Retinal pigment epithelial cell (primary cell): ENCODE measurements at places on chromosomes 2 and 18.

DNA sequence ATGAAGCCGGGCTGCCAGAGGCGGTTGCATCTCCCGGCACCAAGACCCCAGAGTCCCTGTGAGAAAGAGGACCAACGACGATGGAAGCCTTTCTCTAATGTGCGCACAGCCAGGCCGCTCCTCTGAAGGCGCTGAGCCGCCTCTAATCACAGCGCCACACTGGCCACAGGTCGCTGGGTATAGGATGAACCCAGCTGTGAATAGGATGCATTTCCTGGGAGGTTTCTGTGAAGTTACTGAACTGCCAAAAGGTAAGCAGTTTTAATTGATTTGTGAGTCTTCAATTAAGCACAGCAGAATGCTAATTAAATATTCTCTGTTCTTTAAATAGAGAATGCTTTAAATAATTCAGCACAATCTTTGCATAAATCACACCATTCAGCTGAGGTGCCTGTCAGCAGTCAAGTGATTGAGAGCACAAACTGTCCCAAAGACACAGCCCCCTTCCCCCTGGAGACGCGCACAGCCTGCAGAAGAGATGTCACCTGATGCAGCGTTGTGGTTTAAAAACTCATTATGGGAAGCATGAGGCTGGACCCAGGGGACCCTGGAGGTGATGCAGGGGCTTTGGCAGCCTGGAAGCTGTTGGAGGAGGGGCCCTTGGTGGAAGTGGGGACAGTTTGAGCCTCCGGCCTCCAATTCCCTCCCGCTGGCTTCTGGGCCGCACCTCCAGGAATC is 98.1 kb downstream of the RTP5 start:
- DNase-seq: no peak

- no peak for DNase-seq
These were observed 250.2 kb upstream of the SIX3 start for GRCh38 chr2:44691174-44691785.

DNA sequence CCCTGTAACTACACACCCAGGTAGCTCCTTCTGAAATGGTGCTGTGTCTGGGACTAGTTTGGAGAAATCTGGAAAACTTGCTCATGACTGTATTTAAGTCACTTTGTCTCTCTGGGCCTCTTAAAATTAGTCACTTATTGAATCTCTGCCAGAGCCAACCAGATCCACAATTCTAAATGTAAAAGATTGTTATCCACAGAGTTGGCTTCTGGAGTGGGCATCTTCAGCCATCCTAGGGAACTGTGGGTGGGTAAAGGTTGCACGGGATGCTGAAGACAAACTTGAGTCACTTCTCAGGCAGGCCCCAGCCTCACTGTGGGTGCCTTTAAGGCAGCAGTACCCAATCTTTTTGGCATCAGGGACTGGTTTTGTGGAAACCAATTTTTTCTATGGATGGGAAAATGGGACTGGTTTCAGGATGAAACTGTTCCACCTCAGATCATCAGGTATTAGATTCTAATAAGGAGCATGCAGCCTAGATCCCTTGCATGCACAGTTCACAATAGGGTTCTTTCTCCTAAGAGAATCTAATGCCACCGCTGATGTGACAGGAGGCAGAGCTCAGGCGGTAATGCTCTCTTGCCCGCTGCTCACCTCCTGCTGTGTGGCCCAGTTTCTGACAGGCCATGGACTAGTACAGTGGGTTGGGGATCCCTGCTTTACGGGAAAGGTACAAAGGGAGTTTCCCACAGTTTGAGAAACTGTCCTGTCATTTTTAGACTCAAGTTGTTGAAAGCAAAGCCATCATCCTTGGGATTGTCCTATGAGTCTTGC is 98.3 kb upstream of the SPRED2 start:
- DNase-seq: no peak

GRCh38 chr2:59622599-59623308 is 930.7 kb downstream of the BCL11A start:
- DNase-seq: no peak

DNA sequence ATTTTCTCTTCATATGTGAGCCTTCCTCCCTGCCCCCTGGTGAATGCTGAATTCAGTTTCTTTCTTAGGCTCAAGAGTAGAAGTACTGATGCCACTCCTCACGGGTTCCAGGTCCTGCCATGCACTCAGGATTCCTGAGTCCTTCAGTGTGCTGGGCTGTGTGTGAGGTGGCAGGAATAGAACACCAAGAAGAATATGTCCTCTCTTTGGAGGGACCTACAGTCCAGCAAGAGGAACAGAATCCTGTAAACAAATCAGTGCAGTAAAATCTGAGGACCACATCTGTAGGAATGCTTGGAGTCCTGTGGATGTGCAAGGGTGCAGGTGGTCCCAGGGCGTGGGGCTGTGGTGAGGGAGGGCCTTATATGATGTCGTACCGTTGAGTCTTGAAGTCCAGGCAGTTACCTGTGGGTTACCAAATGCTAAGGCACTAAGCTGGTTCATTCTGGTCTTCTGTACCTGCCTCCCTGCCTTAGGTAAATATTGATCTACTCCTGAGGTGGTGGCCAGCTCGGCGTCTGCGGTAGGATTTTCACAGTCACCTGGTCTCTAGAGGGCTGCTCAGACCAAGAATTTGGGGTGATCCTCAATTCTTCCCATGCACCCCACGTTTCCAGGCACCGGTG is 5.5 kb downstream of the ASAP2 start:
- DNase-seq: no peak

- no peak for DNase-seq
These were observed 166.9 kb downstream of the ETAA1 start for GRCh38 chr2:67564076-67564475.

DNA sequence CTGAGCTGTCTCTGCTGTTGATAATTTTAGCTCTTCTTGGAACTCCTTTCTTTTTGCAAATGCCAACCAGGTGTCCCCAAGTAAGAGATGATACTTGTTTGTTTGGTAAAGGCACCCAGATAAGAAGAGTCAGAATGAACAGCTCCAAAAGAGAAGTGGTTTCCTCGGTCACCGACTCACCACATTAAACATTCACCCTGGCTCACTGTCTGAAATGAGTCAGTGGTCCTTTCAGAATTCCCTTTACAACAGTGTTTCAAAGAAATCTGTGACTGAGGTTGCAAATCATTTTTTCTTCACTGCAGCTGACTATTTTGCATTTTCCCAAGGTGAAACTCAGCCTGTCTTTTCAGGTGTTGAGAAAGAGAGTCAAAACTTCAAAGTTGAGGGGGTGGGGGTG is 16.2 kb upstream of the CXCR4 start:
- no peak for DNase-seq

DNA sequence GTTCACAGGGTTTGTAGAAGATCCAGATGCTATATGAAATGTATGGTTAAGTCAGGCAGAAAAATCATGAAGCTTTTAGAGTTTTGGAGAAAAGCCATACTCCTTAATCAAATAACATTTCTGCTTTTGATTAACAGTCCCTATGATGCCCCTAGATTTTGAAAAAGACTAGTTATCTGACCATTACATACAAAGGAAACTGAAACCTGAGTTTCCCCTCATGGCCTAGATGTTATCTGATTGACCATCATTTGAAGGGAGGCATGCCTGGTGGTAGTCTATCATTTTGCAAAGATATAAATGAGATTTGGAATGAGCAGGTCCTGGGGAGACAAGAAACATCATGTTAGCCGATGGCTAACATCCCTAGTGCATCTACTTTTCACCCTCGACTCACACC is 704.3 kb upstream of the FSHR start:
- DNase-seq: no peak

- no peak for DNase-seq
These were observed 67.1 kb downstream of the MEMO1 start for GRCh38 chr2:31943636-31944225.

- no peak for DNase-seq
These were observed 34.6 kb downstream of the ADCY3 start for GRCh38 chr2:24885221-24886125.

DNA sequence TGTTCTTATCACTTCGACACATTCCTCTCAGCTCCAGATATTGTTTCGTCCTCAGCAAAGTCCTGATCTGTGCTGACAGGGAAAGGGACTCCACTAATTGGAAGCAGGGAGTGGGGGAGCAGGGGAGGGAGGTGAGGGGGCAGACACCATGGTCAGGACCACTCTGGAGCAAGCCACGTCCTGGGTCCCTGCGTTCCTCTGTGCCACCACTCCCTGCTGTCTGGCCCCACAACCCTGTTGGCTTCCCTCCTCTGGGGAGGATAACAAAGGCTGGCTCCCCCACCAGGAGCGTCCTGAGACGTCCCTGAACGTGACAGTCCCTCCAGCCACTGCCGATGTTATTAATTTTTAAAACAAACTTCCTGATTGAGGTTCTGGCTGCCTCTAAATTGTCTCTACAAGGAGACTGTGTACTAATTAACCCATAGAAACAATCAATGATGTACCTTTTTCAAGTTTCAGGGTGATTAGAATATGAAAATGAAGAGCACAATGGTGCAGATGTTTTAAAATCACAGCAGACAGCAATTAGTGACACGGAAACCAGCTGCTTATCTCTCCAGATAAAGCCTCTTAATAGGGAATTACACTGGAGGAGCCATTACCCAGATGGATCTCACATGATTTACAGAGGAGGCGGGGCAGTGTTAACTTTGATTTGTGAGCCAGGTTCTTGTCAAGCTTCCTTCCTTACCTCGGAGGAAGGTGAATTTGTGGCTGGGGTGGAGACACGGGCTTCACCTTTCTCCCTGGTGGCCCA is 257.5 kb downstream of the SETBP1 start:
- DNase-seq: no peak

DNA sequence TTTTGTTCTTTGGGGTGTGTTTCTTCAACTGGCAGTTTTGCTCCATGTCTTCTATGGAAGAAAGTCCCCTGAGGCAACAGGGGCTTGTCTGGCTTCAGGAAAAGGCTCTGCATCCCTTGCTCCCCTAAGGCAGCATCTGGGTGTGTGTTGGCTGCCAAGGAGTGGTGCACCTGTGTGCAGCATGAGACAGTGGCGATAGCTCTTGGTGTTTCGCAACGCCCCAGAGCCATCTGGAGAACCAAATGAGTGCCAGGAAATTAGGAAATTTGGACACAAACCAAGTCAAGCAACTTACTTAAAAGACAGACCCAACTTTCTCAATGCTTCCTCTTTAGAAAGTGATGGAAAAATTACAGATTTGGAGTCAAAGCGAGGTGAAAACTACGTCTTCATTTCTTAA is 1044.4 kb upstream of the CNTNAP5 start:
- no peak for DNase-seq

DNA sequence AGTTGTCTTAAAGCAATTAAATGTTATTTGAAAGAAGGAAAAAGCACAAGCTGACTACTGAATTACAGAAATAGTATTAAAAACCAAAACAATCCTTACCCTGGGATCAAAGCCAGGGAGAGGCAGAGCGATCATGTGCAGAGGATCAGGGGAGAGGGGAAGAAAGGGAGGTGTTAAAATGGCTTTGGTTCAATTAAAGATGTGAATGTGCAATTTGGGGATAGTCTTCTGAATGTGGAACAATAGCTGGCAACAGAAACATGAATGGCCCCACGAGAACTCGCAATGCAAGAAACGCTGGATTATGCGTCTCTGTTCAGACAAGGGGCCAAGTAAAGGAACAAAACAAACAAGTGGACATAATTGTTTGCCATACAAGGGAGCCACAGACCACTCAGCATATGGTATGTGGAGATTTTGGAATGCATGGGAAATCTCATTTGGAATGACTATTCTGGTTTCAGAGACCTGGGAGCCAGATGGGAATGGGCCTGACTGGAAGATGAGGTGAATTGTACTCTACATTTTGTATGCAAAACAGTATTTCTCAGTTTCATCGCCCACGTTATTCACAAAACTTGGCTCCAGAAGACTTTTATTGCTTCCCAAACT is 155.4 kb downstream of the SLC4A3 start:
- peak; percentile 66 for DNase-seq

GRCh38 chr18:45291621-45292615 is 323.4 kb upstream of the SLC14A2 start:
- DNase-seq: peak; percentile 97

DNA sequence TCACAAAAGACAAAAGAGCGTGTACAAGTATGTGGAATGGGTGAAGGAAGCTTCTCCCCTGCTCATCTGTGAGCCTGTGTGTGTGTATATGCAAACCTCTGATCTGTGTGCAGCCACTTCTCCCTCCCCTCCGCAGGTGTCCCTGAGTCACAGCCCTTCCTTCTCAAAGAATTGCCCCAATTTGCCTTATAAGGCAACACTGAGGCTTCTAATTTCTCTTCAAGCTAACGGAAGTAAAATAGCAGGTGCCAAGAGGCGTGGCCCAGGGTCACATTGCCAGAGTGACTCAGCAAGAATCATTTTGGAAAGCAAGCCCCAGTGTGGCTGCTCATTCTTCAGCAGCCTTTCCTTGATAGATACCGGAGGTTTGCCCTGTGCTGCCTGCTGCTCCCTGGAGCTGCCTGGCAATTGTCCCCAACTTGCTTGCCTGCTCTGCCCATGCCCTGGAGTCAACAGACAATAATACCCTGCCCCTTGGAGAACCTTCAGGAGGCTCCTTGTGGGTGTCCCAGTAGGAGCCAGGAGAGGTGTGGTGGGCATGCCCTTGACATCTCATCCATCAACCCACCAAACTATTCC is 37.3 kb upstream of the BMP10 start:
- peak; percentile 68 for DNase-seq

- DNase-seq: no peak
These were observed 24.9 kb upstream of the GALNT3 start for GRCh38 chr2:165818920-165819319.

GRCh38 chr18:45626330-45627203 is 11.3 kb downstream of the SLC14A2 start:
- no peak for DNase-seq

DNA sequence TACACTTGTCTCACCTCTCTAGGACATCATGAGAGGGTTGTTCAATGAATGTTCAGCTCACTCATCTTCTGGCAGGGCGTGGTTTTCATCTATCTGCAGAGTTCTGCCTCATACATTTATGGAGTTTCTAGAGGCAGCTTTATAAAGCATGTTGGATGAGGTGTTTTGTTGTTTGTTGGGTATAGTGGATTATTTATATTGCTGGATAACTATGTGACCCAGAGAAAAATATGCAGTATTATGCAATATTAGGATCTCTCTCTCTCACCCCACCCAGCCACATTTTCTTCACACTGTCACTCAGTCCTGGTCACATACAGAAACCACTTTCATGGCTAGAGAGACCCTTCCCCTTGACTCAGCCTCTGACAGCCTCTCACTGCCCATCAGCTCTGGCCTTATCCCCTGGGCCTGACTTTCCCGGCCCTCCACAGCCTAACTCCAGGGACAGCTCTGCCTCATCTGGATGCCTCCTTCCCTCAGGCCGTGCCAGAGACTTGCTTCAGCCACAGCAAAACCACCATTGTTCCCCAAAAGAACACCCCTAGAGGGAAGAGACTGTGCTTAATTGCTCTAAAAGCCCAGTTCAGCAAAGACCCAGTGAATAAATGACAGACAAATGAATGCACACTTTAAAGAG is 260.3 kb downstream of the MYCN start:
- no peak for DNase-seq

- no peak for DNase-seq
These were observed 88.4 kb downstream of the ARHGAP15 start for GRCh38 chr2:143217512-143218115.

DNA sequence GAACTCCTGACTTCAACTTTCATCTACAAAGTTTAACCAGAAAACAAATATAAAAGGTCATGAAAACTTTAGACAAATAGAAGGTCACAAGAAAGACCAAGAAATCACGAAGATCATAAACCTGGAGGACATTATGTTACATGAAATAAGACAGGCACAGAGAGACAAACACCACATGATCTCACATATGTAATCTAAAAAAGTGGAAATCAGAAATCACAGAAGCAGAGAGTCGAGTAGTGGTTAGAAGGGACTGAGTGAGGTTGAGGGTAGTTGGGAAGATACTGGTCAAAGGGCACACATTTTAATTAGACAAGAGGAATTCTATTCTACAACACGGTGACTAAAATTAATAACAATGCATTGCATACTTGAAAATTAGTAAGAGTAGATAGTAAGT is 1.4 kb downstream of the GCFC2 start:
- DNase-seq: no peak

- DNase-seq: no peak
These were observed 9.0 kb upstream of the ATP8B1 start for GRCh38 chr18:57812126-57812477.
